NCI-H524 (cell line): ENCODE measurements at places on chromosomes 16 and 17.

- peak; percentile 87 for DNase-seq
These were observed 14.4 kb downstream of the HID1 start for GRCh38 chr17:74957935-74958740.

GRCh38 chr17:60223456-60223855 is 73.7 kb downstream of the CA4 start:
- DNase-seq, result no peak

- peak; percentile 32 for DNase-seq
These were observed 17.8 kb upstream of the TMEM219 start for GRCh38 chr16:29943846-29944799.

DNA sequence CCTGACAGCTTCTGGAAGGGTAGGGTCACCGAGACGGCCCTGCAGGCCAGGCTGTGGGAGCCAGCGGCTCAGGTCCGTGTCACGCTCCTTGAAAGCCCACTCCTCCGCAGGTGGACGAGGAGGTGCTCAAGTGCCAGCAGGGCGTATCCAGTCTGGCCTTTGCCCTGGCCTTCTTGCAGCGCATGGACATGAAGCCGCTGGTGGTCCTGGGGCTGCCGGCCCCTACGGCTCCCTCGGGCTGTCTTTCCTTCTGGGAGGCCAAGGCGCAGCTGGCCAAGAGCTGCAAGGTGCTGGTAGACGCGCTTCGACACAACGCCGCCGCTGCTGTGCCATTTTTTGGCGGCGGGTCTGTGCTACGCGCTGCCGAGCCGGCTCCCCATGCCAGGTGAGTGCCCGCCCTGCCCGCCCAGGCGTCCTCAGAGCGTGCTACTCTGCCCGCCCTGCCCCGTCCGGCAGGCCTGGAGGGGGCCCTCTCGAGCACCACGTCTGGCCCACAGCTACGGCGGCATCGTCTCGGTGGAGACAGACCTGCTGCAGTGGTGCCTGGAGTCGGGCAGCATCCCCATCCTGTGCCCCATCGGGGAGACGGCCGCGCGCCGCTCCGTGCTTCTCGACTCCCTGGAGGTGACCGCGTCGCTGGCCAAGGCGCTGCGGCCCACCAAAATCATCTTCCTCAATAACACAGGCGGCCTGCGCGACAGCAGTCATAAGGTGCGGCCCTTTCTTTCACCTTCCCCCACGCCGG is 1.3 kb downstream of the NAGS start:
- peak; percentile 41 for DNase-seq

DNA sequence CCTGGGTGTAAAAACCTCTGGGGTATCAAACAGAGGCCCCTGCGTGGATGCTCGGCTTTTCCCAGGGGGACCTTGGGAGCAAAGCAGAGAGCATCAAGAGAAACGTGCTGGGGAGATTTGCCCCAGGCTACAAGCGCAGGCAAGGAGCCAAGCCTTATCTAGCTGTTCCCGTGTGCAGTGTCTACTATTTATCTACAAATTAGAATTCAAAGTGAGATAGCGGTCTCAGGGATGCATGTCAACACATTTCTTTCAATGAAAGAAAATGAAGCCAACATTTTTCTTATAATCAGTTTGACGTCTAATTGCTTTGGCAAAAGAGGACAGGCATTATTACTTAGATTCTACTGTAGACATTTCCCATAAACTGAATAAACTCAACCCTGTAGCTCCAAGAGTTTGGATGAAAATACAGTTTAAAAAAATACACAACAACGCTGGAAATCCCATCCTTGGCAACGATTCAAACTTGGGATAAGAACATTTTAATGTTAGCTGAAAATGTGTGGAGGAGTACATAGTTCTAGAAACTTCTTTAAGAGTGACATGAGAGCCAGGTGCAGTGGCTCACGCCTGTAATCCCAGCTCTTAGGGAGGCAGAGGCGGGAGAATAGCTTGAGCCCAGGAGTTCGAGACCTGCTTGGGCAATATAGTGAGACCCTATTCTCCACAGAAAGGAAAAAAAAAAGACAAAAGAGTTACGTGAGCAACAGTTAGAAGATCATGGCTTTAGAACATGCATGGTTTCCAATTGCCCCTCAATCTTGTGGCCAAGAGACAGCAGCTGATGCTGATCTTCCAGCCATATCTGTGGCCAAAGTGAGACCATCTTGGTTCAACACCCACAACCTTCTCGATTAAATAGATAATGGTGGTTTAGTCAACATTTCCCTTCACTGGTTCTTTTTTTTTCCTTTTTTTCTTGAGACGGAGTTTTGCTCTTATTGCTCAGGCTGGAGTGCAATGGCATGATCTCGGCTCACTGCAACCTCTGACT is 7.2 kb downstream of the SPNS3 start:
- DNase-seq, result no peak

DNA sequence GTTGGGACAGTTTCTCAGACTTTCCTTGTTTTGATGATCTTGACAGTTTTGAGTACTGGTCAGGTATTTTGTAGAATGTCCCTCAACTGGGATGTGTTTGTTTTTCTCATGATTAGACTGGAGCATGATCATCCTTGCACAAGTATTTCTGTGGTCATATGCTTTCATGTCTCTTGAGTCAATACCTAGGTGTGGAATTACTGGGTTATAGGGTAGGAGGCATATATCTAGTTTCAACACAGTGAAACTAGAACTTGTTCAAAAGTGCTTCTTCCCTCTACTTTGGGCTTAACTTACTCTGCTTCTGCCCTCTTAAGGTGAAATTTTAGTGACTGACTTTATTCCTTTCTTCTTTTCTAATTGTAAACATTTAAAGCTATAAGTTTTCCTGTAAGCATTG is 30.1 kb downstream of the IKZF3 start:
- no peak for DNase-seq

GRCh38 chr17:50475362-50475761 is 3.3 kb upstream of the RSAD1 start:
- DNase-seq, result no peak

GRCh38 chr16:86387468-86388440 is 122.6 kb upstream of the FOXF1 start:
- DNase-seq, result no peak

DNA sequence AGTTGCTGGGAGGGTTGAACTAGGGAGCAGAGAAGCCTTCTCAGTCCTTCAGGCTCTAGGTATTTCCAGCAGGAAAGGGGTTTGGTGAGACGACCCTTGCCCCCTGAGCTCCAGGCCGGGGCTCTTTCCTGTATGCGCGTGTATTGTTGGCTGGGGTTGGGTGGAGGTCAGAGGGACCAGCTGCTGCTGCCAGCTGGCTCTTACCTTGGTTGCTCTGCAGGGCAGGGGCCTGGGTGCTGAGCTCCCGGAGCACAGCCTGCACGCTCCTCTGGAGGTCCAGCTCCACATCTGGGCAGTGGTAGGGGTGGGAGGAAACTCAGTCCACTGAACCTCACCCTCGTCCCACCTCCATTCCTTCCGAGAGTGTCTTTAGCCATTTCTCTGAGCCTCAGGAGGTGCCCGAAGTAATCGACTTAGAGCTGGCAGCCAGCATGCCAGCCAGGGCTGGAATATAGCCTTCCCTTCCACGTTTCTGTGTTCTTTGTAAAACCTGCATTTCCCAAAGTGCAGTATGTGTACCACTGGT is 28.0 kb downstream of the PIK3R6 start:
- DNase-seq, result no peak

GRCh38 chr16:75092777-75093176 is 23.8 kb downstream of the LDHD start:
- DNase-seq, result no peak

- no peak for DNase-seq
These were observed 47.2 kb upstream of the ACSF3 start for GRCh38 chr16:89046491-89046890.

DNA sequence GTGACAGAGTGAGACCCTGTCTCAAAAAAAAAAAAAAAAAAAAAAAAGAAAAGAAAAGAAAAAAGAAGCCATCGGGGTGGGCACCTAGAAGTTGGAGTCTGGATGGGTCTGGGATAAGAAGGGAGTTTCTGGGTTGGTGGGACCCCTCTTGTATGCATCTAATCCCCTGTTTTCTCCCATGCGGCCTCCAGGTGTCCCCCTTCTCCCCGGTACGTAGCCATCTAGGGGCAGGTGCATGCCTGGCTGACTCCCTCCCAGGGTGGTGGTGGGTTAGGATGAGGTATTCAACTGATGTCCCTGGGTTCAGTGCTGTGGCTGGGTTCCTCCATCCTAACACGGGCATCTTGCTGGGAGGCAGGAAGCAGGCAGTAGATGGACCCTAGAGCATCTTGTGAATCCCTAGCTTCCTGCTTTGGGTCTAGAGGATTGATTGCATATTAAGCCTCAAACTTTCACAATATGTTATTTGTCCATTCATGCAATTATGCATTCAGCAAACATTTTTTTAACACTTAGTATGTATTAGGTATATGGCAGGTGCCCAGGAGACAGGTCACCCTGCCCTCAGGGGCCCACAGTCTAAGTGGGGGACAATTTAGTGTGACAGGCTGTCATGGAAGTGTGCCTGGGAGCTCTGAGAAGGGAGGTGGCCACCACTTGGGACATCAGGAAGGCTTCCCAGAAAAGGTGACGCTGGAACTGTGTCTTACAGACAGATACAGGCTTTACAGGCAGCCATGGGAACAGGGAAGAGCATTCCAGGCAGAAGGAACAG is 13.1 kb downstream of the FMNL1 start:
- DNase-seq, result peak; percentile 22

- DNase-seq, result no peak
These were observed 42.4 kb downstream of the SYT17 start for GRCh38 chr16:19210280-19210924.

- DNase-seq, result peak; percentile 47
These were observed 1.4 kb upstream of the HES7 start for GRCh38 chr17:8125154-8125946.

DNA sequence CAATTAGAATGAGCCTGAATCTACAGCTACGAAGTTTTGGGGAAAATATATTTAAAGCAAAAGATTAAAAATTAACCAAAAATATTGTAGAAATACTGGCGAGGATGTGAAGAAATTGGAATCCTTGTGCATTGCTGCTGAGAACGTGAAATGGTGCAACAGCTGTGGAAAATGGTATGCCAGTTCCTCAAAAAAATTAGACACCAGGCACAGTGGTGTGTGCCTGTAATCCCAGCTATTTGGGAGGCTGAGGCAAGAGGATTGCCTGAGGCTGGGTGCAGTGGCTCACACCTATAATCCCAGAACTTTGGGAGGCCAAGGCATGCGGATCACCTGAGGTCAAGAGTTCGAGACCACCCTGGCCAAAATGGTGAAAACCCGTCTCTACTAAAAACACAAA is 119.9 kb upstream of the TMEM97 start:
- no peak for DNase-seq

- no peak for DNase-seq
These were observed 23.5 kb downstream of the GPRC5B start for GRCh38 chr16:19861133-19861532.

GRCh38 chr17:81121841-81122733 is 43.2 kb upstream of the PVALEF start:
- DNase-seq, result no peak

GRCh38 chr16:73172241-73172972 is 124.5 kb upstream of the ZFHX3 start:
- DNase-seq, result peak; percentile 71

- no peak for DNase-seq
These were observed 86.3 kb upstream of the RPL38 start for GRCh38 chr17:74117087-74117698.

DNA sequence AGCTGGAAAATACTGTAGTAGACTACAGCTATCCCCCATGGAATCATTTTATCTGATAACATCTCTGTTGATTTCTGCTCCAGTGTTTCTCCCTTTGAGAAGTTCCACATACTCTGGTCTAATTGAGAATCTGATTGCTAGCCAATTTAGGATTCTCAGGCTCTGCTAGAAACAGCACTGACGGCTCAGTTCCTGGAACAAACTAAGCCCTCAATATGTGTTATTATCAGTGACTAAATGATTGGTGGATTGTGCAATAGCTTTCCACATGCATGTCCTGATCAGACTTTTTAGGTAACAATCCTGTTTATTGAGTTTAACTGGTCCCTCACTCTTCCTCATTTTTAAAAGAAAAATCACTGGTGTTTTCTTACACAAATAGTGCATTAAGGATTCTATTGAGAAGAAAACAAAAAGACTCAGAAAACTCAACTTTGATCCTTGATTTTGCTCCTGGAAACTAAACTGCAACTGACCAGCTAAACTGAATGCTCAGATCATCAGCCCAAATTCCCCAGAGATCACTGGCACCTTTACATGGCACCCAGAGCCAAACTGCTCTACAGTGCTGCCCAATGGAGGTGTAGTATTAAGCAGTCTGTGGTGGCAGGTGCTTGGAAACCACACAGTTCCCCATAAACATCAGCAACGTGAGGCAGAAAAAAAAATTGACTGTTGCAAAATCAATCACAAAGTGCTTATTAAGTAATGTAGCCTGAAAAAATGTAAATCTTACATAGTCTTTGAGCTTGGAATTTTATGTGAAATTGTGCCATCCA is 423.7 kb downstream of the TOX3 start:
- no peak for DNase-seq

- no peak for DNase-seq
These were observed 18.2 kb downstream of the CLUAP1 start for GRCh38 chr16:3518986-3519348.

GRCh38 chr17:69088643-69089200 is 28.0 kb upstream of the ABCA9 start:
- DNase-seq, result no peak

DNA sequence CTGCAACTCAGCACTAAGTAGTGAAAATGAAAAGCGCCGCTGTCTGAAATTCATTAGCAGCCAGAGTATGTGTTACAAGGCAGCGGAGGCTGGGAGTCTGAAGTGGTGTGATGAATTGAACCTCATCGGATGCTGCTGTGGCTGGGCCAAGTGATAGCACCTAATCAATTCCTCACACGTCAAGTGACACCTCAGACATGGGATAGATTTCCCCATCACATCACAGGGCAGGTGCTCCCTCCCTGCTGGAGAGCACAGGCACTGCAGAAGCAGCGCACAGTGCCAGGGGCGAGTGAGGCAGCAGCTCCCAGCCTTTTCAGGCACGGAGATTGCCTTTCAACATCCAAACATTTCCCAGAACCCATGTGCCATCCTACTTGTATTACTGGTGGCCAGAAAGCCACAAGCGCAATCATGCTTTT is 32.2 kb downstream of the DRC3 start:
- no peak for DNase-seq

DNA sequence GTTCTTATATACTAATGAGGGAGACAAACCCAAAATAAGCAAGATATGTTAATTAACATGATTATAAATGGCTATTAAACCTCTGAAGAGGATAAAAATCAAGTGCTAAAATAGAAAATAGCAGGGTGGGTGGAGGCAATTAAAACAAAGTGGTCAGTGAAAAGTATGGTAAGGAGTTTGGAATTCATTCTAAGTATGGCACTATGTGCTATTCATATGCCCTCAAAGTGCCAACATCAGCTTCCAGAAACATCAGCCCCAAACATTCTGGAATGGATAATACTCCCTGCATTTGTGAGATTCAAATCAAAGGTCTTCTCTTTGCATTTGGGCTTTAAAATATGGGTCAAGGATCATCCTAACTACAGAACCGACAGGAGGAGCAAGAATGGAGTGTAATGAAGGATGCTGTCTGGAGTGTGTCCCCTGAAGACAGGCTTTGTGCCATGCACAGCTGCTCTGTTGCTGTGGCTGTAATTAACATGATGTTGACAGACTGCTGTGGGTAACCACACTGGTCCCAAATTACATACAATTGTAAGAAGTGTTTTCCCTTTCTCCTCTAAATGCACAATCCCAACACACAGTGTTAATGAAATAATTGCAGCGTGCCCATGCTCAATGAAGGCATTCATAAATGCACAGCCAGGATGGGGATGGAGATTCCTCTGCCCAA is 93.1 kb downstream of the VAT1L start:
- peak; percentile 14 for DNase-seq

GRCh38 chr17:50501054-50501453 is 7.2 kb upstream of the MYCBPAP start:
- DNase-seq, result no peak
